LoVo (cell line): ENCODE measurements at places on chromosomes 12 and 14.

- DNase-seq, result no peak
Measured at GRCh38 chr14:103861413-103862392, 14.3 kb upstream of the PPP1R13B start.

DNA sequence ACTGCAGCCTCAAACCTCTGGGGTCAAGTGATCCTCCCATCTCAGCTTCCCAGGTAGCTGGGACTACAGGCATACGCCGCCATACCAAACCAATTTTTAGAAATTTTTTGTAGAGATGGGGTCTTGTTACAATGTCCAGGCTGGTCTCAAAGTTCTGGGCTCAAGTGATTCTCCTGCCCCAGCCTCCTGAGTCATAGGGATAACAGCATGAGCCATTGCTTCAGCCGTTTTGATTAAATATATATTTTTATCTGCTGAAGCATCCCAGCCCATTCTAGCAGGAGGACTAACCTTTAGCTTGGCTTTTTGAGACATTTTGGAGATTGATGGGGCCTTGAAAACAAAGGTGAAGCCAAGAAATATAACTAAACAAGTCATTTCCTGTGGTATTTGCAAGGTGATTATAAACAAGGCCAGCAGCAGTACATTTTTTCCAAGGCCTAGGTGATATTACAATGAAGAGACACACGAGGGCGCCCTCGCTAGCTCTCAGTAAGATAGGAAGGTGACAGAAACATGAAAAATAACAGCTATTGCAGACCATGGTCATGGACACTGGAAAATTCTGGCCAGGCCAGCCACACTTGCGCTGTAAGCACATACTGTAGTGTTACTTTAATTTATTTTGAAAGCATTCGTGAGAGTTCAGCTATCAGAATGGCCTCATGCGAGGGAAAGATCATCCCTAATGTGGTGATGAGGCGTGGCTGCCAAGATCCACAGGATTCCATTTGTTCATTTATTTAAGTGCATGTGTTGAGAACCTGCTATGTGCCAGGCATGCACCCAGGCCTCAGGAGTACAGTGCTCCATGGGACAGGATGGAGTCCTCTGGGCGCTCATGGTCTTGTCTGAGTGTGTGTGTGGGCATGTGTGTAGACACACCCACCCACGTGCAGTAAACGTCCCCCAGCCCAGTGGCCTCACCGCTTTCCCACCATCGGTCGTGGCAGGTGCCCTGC lies 63.5 kb downstream of the DGLUCY start:
- peak; percentile 34 for DNase-seq

DNA sequence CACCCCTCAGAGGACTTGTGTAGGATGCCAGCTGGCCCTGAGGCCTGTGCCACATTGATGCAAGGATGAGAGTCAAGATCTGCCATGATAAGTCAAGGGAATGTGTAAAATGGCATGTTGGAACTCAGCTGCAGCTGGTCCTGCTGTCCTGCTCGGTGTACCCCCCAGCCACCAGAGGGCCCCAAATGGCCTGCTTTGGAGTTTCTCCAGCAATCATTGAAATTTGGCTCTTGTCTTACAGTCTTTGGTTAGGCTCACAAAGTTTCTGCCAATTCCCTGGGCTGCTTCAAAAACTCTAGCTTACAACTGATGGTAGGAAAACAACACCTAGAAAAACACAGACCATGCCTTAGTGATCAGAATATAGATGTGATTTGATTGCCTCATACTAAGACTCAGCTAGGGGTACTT lies 76.8 kb downstream of the HSD17B6 start:
- DNase-seq, result peak; percentile 56

- no peak for DNase-seq
Measured at GRCh38 chr12:89748791-89749190, 40.2 kb upstream of the ATP2B1 start.

DNA sequence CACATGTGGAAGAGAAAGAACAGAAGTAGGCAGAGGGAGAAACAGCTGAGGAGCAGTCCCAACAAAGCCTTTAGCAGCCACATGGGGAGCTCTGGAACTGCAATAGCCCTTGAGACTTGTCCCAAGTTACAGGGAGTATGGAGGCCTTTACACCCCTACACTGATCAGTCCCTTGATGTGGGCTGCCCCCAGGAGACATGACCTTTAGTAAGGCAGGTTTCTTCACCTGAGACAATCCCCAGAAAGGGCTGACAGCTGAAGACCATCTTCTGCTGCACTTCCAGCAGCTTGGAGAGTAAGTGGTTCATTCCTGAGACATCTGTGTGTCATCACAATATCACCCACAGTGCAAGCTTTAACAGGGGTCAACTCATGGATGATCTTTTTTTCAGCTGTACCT lies 8.6 kb upstream of the SNAPC1 start:
- no peak for DNase-seq

- DNase-seq, result peak; percentile 39
Measured at GRCh38 chr14:102544747-102545460, 35.3 kb upstream of the ANKRD9 start.

DNA sequence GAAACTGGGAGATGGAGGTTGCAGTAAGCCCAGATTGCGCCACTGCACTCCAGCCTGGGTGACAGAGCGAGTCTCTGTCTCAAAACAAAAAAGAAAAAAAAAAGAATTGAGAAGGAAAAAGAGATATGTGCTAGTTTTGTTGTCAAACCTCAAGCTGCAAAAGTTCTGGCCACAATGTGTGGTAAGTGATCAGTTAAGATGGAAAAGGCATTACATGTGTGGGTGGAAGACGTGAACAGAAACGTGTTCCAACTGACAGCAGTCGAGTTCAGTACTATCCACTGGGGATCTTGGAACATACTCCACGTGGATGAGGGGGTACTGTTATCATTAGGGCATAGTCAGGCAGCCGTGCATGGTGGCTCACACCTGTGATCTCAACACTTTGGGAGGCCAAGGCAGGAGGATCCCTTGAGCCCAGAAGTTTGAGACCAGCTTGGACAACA lies 17.3 kb downstream of the GPR68 start:
- no peak for DNase-seq

- no peak for DNase-seq
Measured at GRCh38 chr14:69760810-69761209, 6.1 kb upstream of the SRSF5 start.

DNA sequence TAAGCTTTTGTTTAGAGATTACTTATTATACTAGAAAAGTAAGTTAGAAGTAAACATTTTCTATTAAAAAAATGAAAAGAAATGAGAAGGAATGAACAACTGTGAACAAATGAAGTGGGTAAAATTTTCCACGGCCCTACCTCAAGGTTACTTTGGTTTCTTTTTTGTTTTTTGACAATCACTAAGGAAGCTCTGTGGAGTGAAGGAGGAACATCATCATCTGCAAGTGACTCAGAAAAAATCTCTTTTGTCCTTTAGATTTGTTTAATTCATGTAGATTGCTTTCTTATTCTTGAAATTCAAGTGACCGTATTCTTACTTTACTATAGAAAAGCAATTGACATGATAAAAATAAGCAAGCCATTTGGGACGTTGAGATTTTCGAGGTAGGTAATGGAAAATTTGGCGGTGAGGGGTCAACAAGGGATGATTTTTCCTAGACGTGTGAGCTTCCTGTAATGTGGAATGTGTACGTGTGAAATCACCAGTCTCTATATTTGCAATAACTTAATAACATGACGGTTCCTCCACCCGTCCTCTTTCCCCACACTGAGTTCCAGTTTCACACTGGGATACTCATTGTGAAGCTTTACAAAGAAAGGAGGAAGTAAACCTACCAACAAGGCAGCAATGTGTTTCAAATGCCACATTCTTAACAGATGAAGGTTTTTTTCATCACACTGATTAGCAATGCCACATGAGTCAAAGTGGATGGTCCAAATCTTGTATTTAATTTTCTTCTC lies 62.3 kb upstream of the EGLN3 start:
- DNase-seq, result no peak

DNA sequence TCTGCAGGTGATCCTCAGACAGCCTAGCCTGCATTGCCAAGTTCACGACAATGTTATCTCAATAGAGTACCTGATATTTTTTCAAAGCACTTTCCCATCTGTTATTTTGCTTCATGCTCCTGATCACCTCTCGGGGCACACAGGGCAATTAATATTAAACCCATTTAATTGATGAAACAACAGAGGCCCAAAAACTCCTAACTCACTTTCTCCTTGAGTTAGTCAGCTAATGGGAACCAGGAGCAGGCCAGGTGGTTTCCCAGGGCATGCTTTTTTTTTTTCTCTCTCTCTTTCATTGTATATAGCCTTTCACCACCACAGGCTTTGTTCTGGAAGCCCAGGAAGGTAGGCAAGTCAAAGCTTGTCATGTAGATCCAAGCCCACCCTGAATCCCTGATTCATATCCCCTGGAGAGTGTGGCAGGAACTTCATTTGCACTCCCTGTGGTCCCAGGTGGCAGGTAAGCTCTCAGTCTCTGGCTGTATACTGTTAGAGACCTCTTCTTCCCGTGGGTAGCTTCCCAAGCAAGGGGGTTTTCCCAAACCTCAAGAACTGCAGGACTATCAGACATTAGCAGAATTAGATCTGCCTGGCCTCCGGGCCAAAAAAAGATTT lies 41.6 kb upstream of the MAP1LC3B2 start:
- no peak for DNase-seq

GRCh38 chr12:77049767-77050353 lies 15.5 kb downstream of the E2F7 start:
- peak; percentile 75 for DNase-seq

GRCh38 chr12:115172521-115172920 lies 488.5 kb upstream of the TBX3 start:
- no peak for DNase-seq

- DNase-seq, result no peak
Measured at GRCh38 chr12:86186449-86186848, 69.7 kb downstream of the MGAT4C start.

GRCh38 chr14:101233808-101234207 lies 327.5 kb upstream of the DIO3 start:
- no peak for DNase-seq

- no peak for DNase-seq
Measured at GRCh38 chr14:37601865-37602264, 6.4 kb downstream of the TTC6 start.

- no peak for DNase-seq
Measured at GRCh38 chr12:51442324-51442723, 17.7 kb downstream of the SLC4A8 start.

- DNase-seq, result no peak
Measured at GRCh38 chr12:48198672-48198971, 4.5 kb downstream of the OR10AD1 start.

DNA sequence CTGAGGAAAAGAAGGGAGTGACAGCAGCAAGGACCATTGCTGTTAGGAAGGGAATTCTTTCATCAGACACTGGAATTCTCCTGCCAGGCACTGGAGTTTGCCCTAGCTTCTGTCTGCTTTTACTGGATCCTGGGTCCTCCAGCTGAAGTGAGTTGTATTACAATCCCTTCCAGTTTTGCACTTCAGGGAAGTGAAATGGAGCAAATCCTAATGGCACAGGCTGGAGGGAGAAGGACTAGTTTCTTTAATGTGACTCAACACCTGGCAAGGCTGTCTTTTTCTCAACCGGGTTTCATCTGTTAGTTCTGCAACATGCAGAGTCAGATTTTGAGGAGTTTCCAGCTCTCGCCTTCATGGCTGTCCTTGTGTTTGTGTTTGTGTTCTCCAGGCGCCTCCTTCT lies 45.8 kb downstream of the ETV6 start:
- DNase-seq, result no peak

GRCh38 chr12:617304-617915 lies 45.8 kb downstream of the NINJ2 start:
- no peak for DNase-seq

- no peak for DNase-seq
Measured at GRCh38 chr14:73752297-73752992, 38.3 kb upstream of the PNMA1 start.

DNA sequence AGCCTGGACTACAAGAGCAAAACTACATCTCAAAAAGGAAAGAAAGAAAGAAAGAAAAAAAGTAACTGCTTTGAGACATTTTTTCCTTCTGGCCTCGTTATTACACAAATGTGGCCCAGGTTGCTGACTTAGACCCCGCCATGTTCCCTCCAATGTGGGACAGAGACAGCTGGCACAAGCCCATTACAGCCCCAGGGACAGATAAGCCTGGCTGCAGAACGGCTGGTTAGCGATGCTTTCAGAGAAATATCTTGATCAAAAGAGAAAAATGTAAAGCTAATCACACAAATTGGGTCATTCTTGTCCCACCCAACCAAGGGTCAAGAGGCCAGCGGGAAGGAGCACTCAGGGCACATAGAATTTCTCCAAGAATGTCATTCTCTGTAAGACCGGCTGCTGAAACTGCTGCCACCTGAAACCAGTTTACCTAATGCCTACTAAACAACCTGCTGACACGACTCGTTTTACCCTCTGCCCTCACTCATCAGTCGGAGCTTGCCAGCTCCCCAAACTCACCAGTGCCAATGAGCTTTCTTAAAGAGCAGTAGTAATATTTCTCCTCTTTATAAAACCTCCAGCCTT lies 63.1 kb downstream of the TNFAIP2 start:
- DNase-seq, result no peak

DNA sequence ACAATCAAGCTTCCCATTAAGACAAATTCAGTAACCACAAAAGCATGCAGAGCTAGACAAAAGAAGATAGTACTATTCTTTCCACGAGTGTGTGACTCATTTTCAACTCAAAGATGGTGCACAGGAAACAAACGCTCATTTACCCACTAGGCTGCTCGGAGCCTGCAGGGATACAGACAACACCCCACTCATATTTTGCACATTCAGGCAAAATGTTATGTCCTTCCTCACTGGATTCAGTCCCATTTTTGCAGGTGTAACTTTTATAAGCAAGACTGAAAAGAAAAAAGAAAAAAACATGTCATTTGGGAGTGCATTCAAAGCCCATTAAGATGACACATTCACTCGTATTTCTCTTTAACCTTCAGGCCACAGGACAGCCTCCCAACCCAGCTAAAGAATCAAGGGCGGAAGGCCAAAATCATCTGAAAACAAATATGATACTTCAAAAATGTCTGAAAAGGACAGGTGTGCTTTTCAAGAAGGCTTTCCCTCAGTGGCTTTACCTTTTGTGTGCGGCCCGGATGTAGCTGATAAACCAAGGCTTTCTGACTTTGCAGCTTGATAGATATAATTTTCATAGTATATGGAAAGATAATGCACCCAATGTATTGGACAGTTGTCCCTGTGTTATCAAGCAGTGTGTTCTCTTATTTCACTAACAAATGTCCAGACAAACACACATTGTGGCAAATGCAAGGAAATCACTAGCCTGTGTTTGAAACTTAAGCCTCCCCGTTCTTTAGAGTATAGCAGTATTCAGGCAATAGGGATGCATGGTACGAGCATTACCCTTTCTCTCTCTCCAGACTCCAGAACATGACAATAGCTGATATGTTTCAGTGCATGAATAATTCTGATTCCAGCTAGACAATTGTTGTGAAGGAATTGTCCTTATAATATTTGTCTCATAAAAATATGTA lies 147.8 kb upstream of the KRR1 start:
- peak; percentile 79 for DNase-seq

DNA sequence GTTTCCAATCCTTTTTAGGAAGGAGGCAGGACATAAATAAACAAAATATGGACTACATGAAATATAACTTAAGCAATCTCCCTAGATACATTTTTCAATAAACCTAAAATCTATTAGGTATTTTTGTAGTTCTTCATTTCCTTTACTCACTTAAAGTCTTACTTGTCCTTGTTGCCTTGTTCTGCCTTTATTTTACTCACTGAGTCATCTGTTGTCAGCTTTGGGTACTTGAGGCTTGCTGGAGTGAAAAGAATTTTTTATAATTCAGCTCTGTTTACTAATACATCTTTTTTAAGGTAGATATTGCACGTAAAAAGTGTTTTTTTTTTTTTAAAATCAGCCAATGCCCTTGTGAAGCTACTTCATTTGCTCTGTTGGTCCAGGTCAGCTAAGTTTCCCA lies 216.2 kb downstream of the PELI2 start:
- DNase-seq, result no peak
